Stimulated activated CD4-positive, alpha-beta T cell treated with anti-CD3 and anti-CD28 coated beads, TNF-alpha, amount 100 ng/mL, for 1 hour (primary cell): ENCODE measurements at places on chromosomes 2 and 18.

DNA sequence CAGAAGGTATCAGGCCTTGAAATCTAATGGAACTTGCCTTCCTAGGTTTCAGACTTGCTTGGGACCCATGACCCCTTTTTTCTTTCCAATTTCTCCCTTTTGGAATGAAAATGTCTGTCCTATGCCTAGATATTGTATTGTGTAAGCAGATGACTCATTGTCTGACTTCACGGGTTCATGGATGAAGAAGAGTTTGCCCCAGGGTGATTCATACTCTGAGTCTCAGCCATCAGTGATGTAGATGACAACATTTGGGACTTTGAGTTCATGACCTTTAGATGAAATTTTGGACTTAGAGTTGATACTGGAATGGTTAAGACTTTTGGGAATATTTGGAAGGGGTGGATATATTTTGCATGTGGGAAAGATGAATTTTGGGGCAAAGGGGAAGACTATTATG, 11.2 kb upstream of the SCYGR5 start:
- DNase-seq, result no peak

- no peak for DNase-seq
Measured at GRCh38 chr18:79485788-79486355, 90.1 kb downstream of the NFATC1 start.

- no peak for DNase-seq
Measured at GRCh38 chr2:159326569-159327255, 40.2 kb upstream of the WDSUB1 start.

GRCh38 chr18:37598966-37599896, 33.6 kb upstream of the CELF4 start:
- no peak for DNase-seq

DNA sequence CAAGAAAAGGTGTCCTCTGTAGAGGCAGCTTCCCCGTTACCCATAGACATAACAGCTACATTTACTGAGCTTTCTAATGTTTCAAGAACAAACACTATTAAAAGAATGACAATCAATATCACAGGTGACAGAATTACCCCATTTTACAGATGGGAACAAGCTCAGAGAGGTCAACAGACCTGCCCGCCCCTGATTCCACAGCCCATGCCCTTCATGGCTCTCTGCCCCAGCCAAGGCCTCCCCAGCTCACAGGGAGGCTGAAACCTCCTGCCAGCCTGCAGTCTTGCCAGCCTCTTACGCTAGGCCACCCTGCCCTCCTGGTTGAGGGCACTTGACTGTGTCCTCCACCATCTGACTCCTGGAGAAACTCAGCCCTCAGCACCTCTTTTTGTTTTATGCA, 19.1 kb upstream of the SLC35F6 start:
- DNase-seq, result no peak

DNA sequence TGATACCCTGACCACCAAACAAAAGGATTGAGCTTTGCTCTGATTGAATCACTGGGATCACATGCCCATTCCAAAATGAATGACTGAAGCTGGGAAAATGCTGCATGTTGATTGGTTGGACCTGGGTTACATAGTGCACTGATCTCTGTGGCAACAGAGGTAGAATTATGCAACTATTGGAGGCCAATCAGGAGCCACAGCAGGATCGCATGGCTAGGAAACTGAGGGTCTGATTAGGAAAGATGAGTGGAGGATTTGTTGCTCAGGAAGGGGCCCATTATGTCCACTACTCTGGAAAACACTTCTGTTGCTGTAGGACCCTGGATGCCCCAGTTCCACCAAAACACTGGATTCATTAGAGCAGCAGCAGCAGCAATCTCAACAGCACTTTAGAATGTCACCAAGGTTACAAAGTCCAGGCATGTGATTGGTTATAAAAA, 25.9 kb upstream of the SGPP2 start:
- DNase-seq, result no peak

DNA sequence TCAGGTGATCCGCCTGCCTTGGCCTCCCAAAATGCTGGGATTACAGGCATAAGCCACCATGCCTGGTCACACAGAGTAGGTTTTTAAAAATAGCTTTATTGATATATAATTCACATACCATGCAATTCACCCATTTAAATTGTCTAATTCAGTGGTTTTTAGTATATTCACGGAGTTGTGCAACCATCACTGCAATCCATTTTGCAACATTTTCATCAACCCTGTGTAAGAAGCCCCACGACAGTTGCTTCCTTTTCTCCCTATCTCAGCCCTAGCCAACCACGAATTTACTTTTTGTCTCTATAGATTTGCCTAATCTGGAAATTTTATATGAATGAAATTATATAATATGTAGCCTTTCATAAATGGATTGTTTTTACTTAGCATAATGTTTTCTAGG, 266.4 kb downstream of the NAPG start:
- no peak for DNase-seq

DNA sequence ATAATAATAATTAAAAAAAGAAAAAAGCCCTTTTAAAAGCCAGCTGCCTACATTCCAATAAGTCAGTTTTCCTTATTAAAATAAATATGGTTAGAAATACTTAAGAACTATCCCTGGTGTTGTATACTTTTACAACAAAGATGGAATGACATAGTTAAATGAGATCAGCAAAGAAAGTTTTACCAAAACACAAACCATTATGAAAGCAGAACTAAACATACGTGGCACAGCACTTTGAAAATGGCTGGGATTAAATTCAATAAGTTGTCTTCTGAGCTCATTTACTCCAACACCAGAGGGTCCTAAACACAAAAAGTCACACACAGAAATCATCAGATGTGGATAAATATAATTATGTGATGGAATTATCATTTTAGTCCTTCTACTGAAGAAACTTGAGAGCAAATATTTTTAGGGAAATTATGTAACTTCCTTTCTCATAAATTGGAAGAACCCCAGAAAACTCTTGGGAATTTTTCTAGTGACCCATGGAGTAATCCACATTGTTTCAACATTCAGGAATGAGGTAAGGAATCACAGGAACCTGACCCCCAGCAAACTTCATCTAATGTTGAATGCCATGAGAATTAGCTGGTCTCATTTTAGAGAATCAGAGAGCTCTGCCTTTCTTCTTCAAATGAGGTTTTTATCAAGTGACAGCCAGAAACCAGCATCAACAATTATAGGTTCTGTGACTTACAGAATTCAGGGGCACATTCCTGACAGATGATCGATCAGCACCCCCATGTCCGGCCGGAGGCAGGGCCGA, 11.5 kb upstream of the TMEM237 start:
- no peak for DNase-seq

- DNase-seq, result no peak
Measured at GRCh38 chr2:33291278-33292013, 185.0 kb upstream of the RASGRP3 start.

GRCh38 chr2:80548469-80548868, 243.9 kb upstream of the LRRTM1 start:
- DNase-seq, result no peak

GRCh38 chr2:2573658-2574293, 242.7 kb upstream of the MYT1L start:
- no peak for DNase-seq

DNA sequence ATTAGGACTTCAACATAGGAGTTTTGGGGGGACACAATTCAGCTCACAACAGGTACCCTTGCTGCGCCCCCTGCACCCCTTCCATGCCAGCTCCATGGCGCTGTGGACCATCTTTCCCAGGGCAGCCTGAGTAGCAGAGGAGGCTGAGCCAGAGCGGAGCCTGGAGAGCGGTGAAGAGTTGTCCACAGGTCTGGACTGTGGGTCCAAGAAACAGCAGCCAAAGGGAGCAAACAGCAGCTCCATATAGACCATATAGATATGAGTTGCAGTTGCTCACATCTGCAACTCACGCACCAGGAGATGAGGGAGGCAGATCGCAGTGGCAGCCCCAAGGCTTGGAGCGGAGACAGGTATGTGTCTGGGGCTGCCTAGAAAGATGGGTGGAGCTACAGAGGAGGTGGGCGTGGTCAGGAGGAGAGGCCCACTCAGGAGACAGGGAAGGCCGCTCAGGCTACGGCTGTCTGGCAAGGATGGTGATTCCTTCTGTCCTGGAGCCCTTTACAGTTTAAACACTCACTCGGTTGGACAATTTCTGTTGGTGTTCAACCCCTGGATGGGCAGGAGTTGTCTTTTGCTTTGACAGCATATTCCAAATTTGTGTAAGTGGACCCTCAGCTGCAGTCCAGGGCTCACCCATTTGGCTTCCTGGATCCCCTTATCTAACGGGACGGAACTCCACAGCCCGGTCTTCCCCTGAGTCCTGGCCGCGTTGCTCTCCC, 155.1 kb downstream of the LPIN1 start:
- DNase-seq, result no peak

- DNase-seq, result no peak
Measured at GRCh38 chr18:66872277-66872676, 268.4 kb upstream of the CDH19 start.

- no peak for DNase-seq
Measured at GRCh38 chr18:8333961-8334360, 275.3 kb upstream of the RAB12 start.

- no peak for DNase-seq
Measured at GRCh38 chr2:207317378-207317984, 151.7 kb upstream of the KLF7 start.

DNA sequence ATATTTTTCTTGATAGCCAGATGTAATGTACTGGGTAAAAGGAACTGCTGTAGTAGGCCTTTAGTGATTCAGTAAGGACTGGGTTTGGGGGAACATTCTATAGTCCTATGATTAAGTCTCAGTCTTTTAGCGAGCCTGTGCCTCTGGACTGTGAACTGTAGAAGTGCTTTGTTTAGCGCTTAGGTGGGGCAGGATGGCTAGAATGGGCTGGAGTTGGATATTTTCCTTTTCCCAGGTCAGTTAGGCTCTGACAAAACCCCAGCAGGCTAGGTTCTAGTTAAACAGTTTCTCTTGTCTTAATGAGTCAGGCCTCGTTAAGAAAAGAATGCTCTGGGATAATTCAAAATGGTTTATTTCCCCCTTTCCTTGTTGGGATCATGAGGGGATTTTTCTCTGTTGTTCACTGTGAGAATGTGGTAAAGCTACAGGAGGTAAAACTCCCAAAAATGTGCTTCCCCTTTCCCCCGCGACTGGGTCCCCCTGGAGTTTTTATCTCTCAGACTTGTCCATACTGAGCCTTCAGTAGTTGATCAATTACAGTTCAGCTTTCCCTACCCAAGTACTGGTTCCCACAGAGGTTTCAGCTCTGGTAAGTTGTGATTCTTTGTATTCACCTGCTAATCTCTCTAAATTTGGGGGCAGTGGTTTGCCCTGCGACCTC, 31.5 kb downstream of the EHBP1 start:
- no peak for DNase-seq

DNA sequence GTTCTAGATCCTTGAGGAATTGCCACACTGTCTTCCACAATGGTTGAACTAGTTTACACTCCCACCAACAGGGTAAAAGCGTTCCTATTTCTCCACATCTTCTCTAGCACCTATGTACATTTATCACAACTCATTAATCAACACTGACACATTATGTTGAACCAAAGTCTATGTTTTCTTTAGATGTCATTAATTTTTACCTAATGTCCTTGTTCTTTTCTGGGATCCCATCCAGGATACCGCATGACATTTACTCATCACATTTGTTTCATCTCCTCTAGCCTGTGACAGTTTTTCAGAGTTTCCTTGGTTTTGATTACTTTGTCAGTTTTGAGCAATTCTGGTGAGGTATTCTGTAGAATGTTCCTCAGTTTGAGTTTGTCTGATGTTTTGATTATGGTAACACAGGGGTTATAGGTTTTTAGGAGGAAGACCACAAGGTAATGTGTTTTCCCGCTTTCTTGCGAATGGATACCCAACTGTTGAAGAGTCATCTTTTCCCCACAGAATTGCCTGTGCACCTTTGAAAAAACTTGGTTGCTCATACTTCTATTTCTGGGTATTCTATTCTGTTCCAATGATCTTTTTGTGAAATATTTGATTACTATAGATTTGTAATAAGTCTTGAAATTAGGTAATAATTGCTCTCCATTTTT, 3.0 kb upstream of the UGT1A9 start:
- DNase-seq, result no peak

- DNase-seq, result no peak
Measured at GRCh38 chr2:19021721-19022120, 336.7 kb downstream of the OSR1 start.

DNA sequence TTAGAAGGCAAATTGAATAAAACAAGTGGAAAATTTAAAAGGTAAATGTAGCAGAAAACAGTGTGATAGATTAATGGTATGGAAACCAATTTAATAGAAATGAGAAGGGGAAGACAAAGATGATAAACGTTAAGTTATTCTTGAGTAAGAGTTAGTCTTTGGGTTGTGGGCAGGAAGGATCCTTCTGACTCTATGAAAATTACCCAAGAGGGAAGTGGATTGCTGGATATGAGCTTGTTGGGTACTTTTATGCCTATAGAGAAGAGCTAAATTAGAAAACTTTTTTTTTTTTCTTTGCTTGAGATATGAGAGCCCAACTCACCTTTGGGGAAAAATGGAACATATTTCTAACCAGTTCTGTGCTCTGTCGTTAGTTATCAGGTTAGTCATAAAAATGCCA, 144.0 kb downstream of the LDLRAD4 start:
- DNase-seq, result no peak

GRCh38 chr2:112949456-112949855, 28.4 kb upstream of the IL36G start:
- no peak for DNase-seq

- DNase-seq, result no peak
Measured at GRCh38 chr2:36473230-36473629, 117.7 kb downstream of the CRIM1 start.

GRCh38 chr18:23244401-23244800, 109.1 kb downstream of the CABLES1 start:
- DNase-seq, result no peak

GRCh38 chr2:20614201-20615067, 36.5 kb downstream of the HS1BP3 start:
- DNase-seq, result no peak

GRCh38 chr2:219404291-219404910, 13.8 kb upstream of the DES start:
- no peak for DNase-seq

- DNase-seq, result no peak
Measured at GRCh38 chr2:207227749-207228145, 62.0 kb upstream of the KLF7 start.

DNA sequence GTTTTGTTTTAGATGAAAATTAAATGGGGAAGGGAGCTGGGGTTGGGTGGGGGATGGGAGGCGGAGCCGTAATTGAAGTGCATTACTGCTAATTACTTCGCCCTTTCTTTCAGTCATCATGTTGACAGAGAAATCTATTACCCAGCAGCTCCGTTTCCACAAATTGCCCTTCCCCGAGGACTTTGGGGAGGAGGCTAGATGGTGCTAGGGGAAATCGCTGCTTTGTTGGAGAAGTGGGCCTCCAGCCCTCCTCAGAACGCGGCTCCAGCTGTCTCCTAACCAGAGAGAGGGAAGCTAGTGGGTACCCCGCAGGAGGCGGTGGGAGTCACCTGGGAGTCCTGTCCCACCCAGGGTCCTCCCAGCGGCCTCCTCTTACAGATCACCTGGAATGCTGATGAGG, 130.9 kb upstream of the MYCN start:
- no peak for DNase-seq

- no peak for DNase-seq
Measured at GRCh38 chr2:75516378-75517360, 44.1 kb downstream of the EVA1A start.

GRCh38 chr2:74221604-74222299, 23.3 kb downstream of the MTHFD2 start:
- no peak for DNase-seq

GRCh38 chr2:140529706-140530105, 1601.1 kb downstream of the LRP1B start:
- DNase-seq, result no peak
